ENCODE measurements at places on chromosomes 12 and 14.
A peak's percentile ranks its signal among the peaks of the same experiment; 100 is the strongest.

DNA sequence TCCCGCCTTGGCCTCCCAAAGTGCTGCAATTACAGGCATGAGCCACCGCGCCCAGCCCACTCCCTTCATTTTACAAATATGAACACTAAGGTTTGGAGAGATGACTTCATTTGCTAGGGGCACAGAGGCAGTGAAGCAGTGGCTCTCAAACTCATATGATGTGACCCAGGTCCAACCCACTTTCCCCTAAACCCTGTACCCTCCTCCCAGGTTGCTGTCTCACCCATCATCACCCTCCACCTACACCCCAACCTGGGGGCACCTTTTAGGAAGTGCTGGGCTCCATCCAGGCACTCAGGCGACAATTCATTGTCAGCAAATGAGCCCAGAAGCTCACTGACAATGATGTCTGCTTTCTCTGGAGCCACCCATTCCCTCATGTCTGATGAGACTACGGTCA is 4.8 kb upstream of the RBM23 start:
- no peak for DNase-seq

DNA sequence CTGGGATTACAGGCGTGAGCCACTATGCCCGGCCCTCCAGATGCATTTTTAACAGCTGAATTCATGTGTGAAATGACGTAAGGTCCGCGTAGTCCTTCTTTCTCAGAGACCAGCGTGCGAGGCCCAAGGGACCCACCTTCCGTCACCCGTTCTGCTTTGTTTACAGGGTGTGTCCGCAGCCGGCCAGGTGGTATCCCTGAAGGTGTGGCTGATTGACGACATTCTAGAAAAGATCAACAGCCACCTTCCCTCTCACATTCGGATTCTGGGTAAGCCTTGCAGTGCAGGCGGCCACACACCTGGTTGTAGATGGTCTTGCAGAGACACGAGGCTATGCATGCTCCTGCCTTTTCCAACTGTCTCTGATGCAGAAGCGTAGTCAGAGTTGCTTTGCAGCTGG is 9.9 kb downstream of the PUS1 start:
- DNase-seq, result no peak

DNA sequence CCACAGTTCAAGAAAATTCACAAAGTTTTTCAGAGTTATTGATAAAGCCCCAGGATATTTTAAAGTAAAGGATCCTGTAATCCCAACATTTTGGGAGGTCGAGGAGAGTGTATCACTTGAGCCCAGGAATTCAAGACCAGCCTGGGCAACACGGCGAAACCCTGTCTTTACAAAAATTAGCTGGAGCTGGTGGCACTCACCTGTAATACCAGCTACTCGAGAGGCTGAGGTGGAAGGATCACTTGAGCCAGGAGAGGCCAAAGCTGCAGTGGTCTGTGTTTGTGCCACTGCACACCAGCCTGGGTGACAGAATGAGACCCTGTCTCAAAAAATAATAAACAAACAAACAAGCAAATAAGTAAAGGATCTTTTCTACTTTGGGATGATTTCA is 39.5 kb upstream of the LRRK2 start:
- no peak for DNase-seq

DNA sequence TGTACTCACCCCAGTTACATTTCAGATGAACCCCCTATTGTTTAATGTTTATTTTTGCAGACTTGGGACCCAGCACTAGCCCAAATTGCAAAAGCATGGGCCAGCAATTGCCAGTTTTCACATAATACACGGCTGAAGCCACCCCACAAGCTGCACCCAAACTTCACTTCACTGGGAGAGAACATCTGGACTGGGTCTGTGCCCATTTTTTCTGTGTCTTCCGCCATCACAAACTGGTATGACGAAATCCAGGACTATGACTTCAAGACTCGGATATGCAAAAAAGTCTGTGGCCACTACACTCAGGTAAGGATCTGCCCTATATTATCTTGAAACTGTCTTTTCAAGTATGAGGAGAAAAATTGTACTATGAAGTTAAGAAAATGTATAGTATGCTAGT is 1.2 kb downstream of the GLIPR1 start:
- no peak for DNase-seq

DNA sequence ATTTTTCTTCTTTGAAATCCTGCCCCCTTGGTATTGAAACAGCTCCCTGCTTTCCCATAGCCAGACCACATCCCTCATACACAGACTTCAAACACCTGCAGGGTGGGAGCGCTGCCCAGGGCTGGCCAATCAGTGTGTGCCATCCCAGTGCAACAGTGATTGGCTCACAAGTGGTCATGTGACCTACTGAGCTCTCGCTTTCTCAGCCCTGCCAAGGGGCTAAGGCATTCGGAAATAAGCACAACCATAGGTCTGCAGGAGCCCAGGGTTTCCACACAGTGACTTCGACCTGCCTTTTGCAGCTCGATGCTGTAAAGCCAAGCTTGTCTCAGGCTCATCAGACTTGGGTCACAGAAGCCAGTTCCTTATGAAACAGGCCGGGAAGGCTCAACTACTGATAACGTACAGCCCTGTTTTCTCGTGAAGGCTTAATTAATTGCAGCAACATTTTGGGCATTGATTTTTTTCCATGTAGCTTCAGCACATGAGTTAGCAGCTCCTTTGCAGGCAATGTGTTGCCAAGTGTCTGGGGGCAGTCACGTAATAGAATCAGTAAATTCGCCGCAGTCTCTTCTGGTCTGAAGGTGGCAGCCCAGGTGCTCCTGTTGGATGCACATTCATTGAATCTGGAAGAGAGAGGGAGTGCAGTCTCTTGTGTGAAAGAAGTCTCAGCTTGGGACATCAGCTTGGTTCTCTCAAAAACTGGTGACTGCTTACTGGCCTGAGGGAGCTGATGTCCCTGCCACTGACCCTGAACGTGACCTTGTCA is 1091.8 kb downstream of the AACS start:
- no peak for DNase-seq

GRCh38 chr14:60589442-60589841 is 59.8 kb downstream of the SIX1 start:
- DNase-seq, result no peak

DNA sequence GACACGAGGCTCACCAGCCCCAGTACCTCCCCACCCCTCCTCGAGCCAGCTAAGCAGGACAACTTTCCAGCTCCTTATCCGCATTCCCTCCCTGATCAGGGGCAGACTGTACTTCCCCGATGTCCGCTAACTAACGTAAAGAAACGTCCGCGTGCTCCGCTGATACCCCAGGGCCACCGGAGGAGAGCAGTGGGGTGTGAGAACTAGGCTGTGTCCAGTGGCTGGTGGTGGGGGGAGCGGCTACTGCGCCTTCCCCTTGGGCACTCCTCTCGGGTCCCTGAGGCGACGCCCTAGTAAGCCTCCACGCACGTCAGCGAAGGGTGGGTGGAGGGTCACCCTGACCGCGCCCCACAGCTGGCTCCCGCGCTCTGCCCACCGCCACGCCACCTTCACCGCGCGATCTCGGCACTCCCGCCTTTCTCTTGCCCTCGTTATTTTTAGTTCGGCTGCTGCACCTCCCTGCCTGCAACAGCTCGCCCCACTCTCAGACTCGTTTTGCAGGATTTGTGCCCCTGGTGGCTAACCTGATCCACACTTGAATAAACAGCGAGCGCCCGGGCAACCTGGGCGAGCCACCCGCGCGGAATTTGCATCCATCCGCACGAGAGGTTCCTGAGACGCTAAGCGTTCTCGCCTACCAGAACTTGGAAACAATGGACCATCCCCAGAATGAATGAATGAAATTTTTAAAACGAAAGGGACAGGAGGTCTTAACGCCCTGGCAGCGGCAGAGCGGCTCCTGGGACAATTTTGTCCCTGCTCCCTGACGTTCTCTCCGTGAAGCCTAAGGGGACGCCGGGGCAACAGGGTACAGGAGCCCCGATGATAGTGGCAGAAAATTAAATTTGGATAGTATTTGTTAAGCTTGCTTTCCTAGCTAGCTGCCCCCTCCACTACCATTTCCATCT is 6.9 kb upstream of the BMP4 start:
- DNase-seq, result no peak

GRCh38 chr12:57803319-57803893 is 15.1 kb downstream of the AVIL start:
- peak; percentile 83 for DNase-seq

GRCh38 chr14:103113303-103113702 is 10.0 kb upstream of the TNFAIP2 start:
- DNase-seq, result no peak

DNA sequence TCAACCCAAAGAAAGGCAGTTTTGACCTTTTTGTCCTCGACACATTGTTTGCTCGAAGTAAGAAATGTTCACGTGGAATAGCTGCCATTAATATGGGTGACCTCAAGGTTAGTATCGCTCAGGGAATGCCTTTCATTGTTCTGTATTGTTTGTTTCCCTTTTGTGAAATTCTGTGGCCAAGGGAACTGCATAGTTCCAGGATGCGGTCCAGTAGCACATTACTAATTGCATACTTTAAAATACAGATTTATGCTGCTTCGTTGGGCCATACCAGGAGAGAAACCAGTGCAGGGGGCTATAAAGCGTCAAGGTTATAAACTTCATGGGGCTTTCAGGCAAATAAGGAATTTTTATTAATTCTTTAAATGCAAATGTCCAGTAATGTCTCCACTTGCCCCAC is 73.3 kb upstream of the USP44 start:
- DNase-seq, result no peak

DNA sequence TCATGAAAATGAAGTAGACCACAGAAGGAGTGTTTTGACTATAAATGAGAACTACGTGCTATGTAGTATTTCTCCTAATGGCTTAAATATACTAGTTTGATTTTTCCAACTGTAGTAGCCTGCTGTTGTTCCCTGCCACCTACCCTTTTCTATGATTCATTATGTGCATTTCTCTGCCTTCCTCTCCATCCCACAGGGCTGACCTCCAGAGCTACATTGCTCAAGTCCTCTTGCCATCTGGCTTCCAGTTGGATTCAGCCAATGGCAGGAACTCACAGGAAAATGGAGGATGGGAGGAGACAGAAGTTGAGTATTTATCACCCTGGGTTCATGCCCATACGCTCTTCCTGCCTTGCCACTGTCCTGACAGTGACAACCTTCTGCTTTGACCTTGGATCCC is 515.3 kb downstream of the SOX5 start:
- DNase-seq, result no peak

GRCh38 chr12:70070494-70071007 is 172.7 kb upstream of the CNOT2 start:
- DNase-seq, result no peak

GRCh38 chr14:25069879-25070278 is 19.9 kb upstream of the STXBP6 start:
- DNase-seq, result no peak

- DNase-seq, result no peak
These were observed 197.8 kb downstream of the TTC8 start for GRCh38 chr14:89022274-89022673.

GRCh38 chr12:89183985-89184435 is 168.3 kb downstream of the DUSP6 start:
- no peak for DNase-seq

GRCh38 chr12:117148642-117149041 is 41.6 kb downstream of the FBXO21 start:
- no peak for DNase-seq

DNA sequence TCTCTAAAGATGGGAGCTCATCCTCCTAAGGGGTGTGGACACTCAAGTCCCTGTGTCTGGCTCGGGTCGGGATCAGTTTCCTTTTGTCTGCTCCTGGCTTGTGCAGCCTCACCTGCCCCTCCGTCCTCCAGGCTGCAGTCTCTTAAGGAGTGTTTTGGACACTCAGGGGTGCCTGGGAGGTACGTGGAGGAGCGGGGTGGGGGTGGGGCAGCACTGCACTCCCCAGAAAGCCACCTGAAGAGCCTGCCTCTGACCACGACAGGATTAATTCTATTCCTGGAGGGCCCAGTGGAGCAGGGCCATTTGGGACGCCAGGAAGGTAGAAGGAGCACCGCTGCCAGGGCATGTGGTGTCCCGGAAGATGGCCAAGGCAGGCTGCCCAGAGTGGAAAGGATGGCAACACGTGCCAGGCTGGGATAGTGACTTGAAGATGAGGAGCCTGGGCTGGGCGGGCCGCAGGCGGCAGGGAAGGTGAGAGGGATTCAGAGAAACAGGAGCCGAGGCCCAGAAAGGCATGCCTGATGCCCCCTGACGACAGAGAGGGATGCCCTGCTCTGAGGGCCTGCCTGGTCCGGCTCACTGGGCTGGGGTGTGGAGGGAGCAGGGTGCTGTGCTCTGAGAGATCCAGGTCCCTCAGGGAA is 14.8 kb upstream of the LRTM2 start:
- no peak for DNase-seq

- no peak for DNase-seq
These were observed 49.2 kb upstream of the SSTR1 start for GRCh38 chr14:38158468-38158867.

- DNase-seq, result no peak
These were observed 57.0 kb downstream of the OTOGL start for GRCh38 chr12:80156306-80156705.

DNA sequence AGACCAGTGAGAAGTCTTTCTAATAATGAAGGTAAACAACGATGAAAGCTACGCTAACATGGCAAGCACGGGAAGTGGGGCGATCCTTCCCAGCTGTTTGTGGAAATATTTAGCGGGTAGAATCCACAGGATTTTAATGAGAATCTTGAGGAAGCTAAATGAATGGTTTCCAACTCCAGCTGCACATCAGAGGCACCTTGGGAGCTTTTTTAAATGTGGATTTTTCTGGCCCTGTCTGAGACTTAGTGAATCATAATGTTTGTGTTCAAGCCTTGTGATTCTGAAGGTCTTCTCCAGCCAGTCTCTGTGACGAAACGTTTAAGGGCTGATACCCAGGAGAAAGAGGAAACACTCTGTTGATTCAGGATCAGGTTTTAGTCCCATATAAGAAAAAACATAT is 169.8 kb downstream of the CAPZA3 start:
- no peak for DNase-seq

GRCh38 chr14:96168581-96168980 is 36.1 kb upstream of the BDKRB2 start:
- DNase-seq, result no peak

- DNase-seq, result no peak
These were observed 8.5 kb upstream of the PLEKHH1 start for GRCh38 chr14:67524634-67524963.

DNA sequence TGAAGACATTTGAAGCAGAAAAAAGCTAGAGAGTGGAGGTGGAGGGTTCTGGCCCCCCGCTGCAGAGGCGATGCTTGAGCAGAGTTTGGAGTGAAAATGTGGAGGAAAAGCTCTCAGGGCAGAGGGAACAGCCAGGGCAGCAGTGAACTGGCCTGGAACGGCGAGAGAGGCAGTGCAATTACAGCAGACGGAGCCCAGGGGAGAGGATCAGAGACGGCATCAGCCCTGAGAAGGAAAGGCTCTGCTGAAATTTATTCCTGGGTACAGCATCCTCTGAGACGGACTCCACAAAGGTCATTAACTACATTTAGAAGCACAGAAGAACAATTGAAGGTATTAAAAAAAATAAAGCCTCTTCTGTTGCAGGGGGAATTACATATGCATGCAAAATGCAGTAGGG is 14.2 kb downstream of the STON2 start:
- DNase-seq, result no peak

- DNase-seq, result no peak
These were observed 54.4 kb downstream of the TESC start for GRCh38 chr12:117044790-117045159.

All from D341Med (cell line).